Hypothalamus (tissue), 51 donors: ENCODE measurements at places on chromosomes 5 and 9.

DNA sequence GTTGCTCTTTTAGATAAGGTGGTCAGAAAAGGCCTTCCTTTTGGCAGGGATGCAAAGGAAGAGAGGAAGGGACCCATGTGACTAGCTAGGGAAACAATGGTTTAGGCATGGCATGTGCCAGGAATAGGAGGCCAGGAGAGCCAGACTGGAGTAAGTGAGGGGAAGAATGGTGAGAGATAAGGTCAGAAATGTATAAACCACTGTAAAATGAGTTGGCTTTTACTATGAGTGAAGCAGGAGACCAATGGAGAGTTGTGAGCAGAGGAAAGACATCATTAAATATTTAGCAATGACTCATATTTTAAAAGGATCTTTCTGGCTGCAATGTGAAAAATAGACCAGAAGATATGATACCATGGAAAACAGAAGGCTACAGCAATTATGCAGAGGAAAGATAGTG, 50.9 kb downstream of the AP3B1 start:
- no peak for DNase-seq

DNA sequence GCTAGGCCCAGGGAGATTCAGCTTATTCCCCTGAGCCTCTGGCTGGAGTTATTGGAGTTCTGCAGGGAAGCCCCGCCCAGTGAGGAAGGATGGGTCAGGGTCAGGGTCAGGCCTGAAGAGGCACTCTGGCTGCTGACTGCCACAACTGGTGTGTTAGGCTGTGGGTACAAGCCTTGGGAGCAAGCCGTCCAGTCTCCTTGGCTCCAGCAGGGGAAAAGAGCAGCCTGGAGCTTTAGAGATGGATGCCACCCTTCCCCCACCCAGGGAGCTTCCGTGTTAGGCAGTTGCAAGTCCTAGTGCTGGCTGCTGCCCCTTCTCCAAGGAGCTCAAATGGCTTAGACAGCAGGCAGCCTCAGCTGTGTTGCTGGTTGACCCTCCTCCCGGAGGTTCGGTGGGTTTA, 34.4 kb upstream of the TAF11L2 start:
- no peak for DNase-seq

DNA sequence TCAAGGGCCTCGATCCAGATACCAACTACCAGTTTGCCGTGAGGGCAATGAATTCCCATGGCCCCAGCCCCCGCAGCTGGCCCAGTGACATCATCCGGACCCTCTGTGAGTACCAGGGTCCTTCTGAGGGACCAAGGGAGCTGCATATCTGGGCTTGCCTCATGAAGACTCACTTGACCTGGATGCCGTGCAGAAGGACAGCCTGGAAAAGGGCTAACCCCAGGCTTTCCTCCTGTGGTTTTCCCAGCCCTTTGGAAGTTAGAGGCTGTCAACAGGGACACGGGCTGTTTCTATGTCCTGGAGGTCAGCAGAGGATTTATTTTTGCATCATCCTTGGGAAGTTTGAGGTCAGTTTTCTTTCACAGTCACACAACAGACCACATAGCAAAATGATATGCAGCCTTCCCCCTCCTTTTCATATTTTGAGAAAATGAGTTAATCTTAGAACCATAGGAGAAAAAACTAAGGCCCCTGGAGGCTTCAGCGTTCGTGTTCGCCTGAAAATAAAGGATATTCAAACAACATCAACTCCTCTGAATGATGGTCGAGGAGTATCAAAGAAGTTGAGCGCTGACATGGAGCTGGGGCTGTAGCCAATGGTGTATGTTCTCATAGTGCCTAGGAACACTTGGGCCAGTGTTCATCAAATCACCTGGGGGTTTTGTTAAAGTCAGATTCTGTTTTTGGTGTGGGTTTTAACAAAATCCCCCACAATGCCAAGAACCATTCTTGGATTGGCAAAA, 112.2 kb downstream of the EGFLAM start:
- DNase-seq: no peak

- no peak for DNase-seq
These were observed 24.2 kb downstream of the POU5F2 start for GRCh38 chr5:93717162-93717561.

DNA sequence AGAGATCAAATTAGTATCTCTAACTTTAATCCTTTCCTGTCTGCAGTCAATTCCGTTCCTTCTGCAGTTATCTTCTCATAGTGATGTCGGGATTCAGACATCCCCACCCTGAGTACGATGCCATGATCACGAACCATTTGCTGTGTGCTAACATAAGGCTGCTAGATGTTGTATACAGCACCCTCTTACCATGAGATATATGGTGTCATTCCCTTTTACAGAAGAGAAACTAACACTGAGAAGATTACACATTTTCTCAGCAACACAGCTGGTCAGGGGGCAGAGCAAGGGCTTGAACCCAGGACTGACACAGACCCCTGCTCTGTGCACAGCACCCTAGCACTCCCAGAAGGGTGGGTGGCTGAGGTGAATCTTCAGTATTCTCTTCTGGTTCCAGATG, 46.9 kb upstream of the HSD17B4 start:
- no peak for DNase-seq

DNA sequence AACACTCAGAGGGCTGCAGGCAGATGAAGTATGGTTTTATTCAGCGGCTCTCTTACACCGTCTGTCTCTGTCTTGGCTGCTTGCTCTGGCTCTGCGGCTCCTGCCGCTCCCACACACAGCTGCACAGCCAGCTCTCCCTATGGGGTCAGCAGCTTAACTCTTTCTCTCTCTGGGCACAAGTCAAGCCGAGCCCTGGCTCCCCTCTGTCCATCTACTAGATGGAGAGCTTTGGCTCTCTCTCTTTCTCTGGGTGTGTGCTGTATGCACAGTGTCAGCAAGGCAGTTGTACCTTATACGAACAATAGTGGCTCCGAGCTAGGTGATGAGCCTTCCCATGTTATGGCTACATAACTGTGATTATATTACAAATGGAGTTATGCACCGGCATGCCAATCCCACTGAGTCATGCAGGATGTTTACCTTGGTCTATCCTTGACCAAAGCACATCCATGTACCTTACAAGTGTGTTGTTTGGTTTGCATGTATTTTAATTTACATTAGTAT, 19.3 kb upstream of the PPP2CA start:
- DNase-seq: no peak

DNA sequence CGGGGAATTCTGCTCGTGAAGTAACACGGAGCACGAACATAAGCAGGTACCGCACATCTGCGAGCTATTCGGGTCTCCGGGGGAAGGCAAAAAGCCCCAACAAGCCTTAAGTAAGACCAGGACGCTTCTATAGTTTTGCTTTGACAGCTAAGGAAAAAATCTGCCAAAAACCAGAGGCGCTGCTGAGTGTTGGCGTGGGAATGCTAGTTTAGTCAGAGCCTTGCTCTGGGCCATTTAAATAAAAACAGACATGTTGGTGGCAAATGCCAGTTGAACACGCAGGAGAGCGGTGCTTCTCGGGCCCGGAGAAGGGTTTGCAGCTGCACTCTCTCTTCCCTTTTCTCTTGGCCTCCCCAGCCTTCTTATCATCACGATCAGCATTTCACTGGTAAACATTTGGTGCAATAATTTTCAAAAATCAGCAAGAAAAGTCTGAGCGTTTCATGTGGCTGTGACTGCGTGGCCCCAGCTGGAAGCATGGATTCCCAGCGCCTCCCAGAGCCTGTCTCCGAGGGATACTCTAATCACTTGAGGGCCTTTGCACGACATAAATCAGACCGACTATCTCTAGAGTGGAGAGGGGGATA, 6.4 kb upstream of the NOTCH1 start:
- no peak for DNase-seq

DNA sequence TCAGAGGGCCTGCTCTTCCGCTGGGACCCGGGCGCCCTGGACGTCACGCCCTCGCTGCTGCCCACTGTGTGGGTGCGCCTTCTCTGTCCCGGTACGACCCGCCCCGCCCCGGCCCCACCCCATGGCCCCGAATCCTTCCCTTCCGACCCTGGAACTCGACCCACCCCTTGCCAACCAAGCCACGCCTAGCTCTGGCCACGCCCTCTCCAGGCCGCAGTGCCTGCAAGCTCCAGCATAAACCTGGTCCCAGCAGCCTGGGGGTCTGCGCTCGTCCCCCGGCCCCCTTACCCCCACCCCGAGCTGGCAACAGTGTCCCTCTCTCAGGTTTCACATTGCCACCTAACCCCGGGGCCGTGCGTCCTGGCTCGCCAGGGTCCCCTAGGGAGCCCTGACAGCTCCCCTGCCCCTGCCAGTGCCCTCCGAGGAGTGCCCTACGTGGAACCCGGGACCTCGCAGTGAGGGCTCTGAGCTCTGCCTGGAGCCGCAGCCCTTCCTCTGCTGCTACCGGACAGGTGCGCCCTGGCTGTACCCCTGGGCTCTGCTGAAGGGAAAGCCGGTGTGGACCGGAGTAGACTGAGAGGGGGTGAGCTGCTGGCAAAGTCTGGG, 3.4 kb downstream of the ADGRD2 start:
- no peak for DNase-seq
